ENCODE measurements at places on chromosomes 7 and 10. TPM values are rescaled to one million over a fixed set of nuclear protein-coding genes. Genes with fewer than 3 reads are reported as not detected.

DNA sequence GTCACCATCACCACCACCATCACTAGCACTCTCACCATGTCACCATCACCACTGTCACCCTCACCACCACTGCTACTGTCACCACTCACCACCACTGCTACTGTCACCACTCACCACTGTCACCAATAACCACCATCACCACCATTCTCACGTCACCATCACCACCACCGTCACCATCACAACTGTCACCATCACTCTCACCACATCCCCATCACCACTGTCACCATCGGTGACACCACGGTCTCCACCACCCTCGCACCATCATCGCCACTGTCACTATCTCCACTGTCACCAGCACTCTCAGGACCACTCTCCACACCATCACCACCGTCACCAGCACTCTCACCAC, 130.4 kb downstream of the MAD1L1 start:
- DNase-seq: no peak

DNA sequence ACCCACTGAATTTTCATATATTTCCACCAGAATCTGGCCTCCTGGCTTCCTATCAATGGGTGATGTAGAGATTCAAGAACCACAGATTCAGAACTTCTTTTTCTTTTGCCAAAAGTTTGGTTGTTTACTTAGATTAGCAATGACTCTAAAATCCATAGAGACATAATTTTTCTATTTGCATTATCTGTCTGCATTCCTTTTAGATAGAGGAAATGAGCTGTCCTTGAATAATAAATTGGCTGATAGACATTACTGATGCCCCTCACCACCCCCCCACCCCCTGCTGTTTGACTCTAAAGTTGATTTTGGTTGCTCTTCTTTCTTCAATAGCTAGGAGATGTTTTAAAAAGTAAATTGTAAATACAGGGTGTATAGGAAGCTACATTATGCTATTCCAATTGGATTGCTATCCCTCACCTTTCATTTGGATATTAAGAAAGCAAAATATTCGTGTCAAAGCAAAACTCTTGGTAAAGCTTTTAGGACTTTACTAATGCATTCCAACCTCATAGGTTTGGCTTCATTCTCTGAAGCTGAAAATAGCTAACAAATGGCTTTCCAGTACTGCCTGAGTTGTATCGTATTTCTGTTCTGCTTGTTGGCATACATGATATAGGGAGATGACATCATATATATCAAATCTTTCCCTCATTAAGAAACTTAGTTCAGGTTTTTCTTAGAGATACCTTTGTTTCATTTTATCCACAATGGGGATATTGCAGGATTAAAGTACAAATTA, 606.0 kb downstream of the ARL4A start:
- DNase-seq: no peak

DNA sequence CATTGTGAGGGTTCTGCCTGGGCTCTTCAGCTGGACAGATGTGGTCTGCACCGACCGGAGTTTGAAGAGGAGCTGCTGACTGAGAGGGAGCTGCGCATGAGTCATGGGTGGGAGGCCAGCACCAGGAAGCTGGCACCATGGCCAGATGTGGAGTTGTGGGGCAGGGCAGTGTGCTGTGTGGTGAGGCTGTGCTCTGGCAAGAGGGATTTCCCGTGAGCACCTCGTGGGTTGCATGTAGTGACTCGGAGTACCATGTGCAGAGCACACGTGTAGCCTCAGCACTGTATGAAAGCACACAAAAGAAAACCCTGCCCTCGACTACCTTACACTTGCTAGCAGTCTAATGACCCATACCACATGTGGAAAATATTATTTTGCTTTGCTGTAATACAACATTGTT, 103.4 kb downstream of the WNT2 start:
- DNase-seq: no peak

- DNase-seq: no peak
These were observed 70.5 kb downstream of the MICALL2 start for GRCh38 chr7:1388703-1389335.

DNA sequence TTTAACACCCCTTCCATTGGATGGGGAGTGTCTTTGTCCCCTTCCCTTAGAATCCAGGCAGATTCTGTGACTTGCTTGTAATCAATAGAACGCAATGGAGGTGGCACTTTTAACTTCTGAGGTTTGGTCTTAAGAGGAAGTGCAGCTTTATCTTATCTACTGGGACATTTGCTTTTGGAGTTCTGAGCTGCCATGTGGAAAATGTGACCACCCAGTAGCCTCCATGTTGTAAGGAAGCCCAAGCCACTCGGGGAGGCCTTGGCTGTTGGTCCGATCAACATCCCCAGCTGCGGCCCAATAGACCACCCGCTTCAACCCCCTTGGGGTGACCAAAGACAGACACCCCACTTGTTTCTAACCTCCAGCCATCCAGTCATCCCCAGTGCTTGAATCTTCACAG, 86.3 kb upstream of the FAM171A1 start:
- no peak for DNase-seq

- DNase-seq: no peak
These were observed 374.6 kb downstream of the CALN1 start for GRCh38 chr7:72037516-72037915.

DNA sequence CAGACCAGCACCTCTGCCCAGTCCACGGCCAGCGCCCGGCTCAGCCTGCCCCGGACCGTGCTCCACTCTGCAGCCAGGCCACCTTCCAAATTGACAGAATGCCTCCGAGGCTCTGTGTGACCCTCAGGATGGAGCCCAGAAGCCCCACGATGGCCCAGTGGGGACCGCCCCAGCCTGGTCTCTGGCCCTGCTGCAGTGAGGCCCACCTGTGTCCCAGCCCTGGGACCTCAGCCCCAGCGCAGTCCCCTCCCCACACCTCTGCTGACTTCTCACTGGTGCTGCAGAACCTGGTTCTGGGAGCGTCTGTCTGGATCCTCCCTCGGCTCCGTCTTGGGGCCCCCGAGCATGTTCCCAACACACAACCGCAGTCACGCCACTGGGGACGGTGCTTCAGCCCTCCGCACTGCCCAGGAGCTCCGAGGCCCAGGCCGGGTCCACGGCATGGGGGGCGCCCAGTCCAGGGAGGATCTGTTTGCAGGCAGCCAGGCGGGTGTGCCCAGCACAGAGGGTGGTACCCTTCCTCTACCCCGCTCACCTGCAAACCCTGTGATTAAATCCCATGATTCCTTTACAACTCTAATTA, 248.1 kb downstream of the ELFN1 start:
- no peak for DNase-seq

PIK3CG gene
- total RNA-seq: 7.1 TPM

Measured in mucosa of gallbladder (tissue), 1 donor.